Vagina (tissue), 2 donors: ENCODE measurements at places on chromosomes 4 and X.
A peak's percentile ranks its signal among the peaks of the same experiment; 100 is the strongest.

GRCh38 chr4:105106426-105106825 is 40.2 kb upstream of the TET2 start:
- no peak for DNase-seq

GRCh38 chr4:19945501-19945900 is 306.2 kb upstream of the SLIT2 start:
- DNase-seq: no peak

DNA sequence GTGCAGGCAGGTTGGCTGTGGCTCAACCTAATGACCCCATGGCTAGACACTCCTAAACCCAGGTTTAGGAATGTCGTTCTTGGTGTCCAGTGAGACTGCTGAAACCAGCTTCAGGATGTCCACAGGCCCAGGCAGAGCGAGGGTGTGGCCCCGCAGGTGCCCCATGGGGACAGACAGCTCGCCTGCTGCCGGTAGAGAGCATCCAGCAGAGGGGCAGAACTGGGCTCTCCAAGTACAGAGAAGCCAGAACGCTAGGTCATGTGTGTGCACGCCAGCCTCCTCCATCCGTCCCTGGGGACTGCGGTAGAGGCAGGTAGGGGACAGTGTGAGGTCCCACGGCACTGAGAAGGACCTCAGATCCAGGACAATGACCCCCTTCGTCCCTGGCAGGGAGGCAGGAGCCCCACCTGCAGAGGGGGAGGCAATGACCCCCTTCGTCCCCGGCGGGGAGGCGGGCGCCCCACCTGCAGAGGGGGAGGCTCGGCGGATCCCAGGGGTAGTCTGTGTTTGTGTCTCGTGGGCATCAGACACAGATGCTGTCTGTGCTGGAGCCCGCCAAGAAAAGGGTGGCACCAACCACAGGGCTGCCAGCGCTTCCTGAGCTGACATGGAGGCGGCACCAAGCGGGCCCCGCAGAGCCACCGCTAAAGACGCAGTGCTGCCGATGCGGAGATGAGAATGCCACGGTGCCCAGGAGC is 118.4 kb downstream of the FAM53A start:
- no peak for DNase-seq

- peak; percentile 58 for DNase-seq
These were observed 16.2 kb downstream of the AWAT2 start for GRCh38 chrX:70033348-70034051.

GRCh38 chr4:156559346-156559745 is 412.3 kb downstream of the PDGFC start:
- no peak for DNase-seq

DNA sequence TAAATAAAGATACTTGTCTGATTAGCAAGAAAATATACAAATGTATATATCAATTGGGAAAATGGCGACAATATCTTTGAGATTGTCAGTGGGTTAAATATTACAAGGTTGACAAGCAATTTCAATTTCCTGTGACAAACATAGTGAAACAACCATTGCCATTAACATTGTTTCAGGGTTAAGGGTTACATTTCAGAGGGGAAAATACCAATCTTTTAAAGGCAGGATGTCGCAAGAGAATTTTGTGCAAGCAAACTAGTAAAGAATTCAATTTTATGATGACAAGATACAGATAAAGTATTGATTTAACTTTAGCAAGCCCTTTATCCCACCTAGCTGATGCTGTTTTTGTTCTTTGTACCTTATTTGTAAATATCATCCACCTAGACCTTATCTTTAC is 305.8 kb upstream of the GRIA3 start:
- no peak for DNase-seq

DNA sequence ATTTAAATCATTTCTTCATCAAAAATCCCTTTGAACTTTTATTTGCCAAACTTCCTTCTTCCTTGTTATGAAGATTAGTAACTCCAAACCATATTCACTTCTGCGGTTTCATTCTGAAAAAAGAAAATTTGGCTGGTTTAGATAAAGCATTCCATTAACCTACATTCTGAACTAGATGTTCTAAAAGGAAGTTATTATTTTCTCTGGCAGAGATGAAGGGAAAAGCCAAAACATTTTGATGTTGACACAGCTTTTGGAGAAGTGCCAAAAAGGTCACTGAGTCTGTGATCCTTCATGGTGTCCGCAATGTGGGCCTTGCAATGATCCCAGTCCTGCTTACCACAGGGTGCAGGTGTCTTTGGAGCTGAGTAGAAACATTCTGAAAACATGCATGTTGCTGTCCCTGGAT is 36.0 kb downstream of the CXCL8 start:
- no peak for DNase-seq

- no peak for DNase-seq
These were observed 36.3 kb downstream of the ANXA10 start for GRCh38 chr4:168128601-168129000.

DNA sequence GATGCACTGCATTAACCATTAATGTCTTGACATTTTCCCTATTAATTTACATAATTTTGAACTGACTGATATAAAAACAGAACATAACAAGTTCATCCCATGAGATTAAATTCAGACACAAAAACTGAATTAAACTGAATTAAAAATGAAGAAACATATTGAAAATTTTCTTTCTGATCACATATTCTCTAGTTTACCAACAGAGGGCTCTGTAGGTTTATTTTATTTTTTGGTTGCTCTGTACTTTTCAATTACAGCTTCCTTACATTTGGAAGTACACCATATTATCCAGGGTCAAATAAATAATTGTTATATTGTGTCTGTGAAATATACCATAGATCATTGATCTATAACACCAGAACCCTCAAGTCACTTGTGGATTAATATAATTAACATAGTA is 27.3 kb upstream of the CT83 start:
- DNase-seq: no peak

- no peak for DNase-seq
These were observed 24.1 kb downstream of the HPRT1 start for GRCh38 chrX:134484039-134484438.

DNA sequence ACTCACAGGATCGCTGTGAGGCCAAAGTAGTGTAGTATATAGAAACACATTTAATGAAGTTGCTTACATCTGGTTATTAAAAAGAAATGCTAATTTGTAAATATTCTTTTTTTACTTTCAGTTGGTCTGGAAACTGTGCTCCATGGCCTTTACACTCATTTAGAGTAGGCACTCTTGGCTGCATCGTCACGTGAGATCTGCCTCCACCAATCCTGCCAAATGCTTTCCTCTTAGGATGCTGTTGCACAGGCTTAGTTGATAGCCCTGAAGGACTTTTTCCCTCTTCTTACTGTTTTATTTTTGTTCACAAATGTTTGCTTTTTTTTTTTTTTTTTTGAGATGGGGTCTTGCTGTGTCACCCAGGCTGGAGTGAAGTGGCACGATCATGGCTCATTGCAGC is 6.3 kb downstream of the CPE start:
- no peak for DNase-seq

- DNase-seq: no peak
These were observed 306.5 kb downstream of the MAGEB5 start for GRCh38 chrX:26522501-26522900.

GRCh38 chr4:78666830-78667258 is 109.3 kb upstream of the BMP2K start:
- no peak for DNase-seq

DNA sequence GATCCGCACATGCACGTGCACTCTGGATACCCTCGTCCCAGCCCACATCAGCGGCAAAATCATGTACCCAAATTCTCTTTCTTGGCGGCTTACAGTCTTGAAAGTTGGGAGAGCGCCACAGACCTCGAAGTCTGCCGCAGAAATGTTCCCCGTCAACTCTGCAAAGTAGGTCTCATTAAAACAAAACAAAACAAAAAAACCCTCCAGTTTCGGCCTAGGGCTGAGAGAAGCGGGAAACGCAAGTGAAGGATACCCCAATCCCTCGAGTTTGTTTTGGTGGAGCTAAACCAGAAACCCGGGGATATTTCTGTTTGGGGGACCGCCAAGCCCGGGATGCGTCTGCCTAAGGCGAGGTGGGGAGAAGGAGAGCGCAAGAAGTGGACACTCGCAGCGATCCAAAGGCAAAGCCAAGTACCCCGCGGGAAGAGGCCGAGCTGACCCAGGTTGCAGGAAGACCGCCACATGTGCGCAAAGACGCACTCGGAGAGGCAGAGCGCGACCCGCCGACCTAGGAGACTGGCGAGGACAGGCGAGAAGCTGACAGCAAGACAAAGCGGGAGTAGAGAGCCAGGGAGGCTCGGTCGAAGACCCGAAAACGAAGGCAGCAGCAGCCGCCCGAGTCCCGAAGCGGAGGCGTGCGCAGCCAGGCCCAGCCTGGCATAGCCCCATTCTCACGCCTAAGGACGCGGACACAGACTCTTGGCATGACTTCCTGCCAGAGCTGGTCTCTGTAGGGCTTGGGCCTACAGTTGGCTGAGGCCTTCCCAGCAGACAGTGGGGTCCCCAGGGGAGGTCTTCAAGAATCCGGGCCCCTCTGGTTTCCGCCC is 49.6 kb upstream of the BCOR start:
- no peak for DNase-seq

- no peak for DNase-seq
These were observed 39.7 kb downstream of the TRIM61 start for GRCh38 chr4:164937576-164938270.

DNA sequence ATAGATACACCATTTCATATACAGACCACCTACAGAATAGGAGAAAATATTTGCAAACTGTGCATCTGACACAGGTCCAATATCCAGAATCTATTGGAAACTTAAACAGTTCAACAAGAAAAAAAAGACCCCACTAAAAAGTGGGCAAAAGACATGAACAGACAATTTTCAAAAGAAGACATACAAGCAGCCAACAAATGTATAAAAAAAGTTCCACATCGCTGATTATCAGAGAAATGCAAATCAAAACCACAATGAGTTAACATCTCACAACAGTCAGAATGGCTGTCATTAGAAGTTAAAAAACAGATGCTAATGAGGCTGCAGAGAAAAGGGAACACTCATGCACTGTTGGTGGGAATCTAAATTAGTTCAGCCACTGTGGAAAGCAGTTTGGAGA is 36.8 kb downstream of the KIAA0232 start:
- no peak for DNase-seq

GRCh38 chr4:152999346-153000075 is 63.4 kb downstream of the FHDC1 start:
- no peak for DNase-seq

DNA sequence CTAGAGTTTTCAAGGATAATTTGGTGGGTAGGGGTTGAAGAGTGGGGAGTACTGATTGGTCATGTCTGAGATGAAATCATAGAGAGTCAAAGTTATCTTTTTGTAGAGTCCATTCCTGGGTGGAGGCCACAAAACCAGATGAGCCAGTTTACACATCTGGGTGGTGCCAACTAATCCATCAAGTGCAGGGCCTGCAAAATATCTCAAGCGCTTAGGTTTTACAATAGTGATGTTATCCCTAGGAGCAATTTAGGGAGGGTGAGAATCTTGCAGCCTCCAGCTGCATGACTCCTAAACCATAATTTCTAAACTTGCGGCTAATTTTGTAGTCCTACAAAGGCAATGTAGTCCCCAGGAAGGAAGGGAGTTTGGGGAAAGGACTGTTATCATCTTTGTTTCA is 988.3 kb upstream of the LCORL start:
- no peak for DNase-seq

- no peak for DNase-seq
These were observed 63.6 kb downstream of the ASB9 start for GRCh38 chrX:15206306-15206705.

DNA sequence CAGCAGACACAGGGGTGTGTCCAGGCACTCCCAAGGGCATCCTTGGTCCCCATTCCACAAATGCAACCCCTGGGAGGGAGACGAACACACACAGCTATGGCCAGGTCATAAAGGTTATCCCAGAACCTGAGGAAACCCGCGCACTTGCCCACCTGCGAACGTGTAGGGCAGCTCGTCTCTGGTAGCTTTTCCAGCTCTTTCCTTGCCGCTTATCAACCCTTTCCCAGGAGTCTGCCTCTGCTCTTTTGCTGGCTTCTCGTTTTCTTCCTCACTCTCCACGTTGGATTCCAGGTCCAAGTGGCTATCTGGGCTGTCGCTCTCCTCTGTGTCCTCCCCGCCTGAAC is 13.5 kb downstream of the NOP14 start:
- no peak for DNase-seq

DNA sequence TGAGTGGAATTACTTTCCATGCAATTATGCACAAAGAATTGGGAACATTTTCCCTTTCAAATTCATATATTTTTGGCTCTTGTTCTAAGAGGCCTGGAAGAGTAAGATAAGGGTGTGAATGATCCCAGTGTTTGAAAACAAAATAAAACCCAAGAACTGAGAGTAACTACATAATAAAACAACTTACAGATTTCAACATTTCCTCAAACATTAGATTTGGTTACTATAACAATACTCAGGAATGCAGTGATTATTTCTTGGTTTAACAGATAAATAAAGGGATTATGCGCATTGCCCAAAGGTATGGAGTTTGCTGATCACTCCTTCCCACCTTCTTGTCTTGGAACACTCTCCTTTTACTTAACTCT is 292.5 kb downstream of the CAMK2D start:
- no peak for DNase-seq

DNA sequence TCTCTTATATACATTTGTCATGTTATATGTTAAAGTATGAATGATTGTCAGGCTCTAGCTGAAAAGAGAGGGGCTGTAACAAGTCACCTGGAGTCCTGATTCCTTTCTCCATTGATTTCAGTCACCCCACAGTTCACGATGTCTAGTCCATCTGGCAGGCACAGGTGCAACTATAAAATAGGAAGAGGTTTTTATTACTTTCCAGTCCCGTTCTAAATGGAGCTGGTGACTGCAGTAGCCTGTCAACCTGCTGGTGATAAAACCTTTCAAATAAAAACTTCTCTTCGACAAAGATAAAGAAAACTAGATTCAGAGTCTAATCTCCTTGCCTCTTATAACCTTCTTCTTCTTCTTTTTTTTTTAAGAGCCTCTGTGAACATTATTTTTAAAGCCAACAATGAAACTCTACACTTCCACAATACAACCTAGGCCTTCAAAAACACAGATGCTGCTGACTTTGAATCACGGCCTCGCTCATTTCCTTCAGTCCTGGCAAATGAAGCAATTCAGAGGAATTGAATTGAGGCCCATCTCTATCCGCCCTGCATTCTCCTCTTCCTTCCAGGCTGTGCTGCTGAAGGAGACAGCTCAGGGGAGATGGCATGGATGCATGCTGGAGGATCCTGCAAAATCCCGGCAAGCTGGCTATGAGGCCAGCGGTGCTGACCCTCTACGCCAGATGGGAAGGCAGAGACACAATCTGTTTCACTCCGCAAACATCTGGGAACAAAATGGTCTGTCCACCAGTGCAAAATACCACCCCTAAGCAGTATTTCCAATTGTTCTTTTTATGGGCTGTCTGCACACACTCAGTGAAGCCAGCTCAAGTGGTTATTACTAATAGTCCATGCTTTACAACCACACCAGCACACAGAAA is 27.3 kb upstream of the CDKN2AIP start:
- DNase-seq: no peak

GRCh38 chrX:42697544-42697943 is 80.4 kb downstream of the PPP1R2C start:
- no peak for DNase-seq

GRCh38 chr4:88949605-88950004 is 107.4 kb downstream of the FAM13A start:
- DNase-seq: no peak
